Skin of body (tissue), 3 donors: ENCODE measurements at places on chromosomes 11 and 22.

- peak; percentile 65 for DNase-seq
These were observed at the start of gene BACE1 for GRCh38 chr11:117316197-117316961. Gene BACE1 (minus strand): TSS chr11:117316256. CDS start chr11:117315795, 461 bp downstream.

DNA sequence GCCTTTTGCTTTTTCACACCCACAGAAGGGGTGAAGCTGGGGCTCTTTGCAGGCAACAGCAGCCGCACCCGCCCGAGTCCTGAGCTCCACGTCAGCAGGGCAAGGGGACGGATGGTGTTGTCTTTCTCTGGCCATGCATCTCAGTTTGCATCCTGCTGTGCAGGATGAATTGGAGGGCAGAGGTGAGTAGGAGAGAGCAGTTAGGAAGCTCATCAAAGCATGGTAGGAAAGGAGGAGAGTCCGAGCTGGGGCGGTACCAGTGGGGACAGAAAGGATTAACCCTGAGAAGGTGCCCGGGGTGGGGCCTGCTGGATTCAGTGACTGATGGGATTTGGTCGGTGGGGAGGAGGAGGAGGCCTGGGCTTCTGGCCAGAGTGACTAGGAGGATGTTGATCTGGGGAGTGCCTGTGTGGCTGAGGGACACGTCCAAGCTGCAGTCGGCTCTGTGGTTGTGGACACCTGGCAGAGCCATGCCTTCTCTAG, 14.6 kb downstream of the FAM83F start:
- no peak for DNase-seq

GRCh38 chr22:27106985-27107384, 449.6 kb downstream of the MIAT start:
- DNase-seq = no peak

- no peak for DNase-seq
These were observed 92.3 kb upstream of the CD44 start for GRCh38 chr11:35046681-35047080.

GRCh38 chr11:102111787-102112508, 1.7 kb downstream of the YAP1 start:
- DNase-seq = peak; percentile 85

DNA sequence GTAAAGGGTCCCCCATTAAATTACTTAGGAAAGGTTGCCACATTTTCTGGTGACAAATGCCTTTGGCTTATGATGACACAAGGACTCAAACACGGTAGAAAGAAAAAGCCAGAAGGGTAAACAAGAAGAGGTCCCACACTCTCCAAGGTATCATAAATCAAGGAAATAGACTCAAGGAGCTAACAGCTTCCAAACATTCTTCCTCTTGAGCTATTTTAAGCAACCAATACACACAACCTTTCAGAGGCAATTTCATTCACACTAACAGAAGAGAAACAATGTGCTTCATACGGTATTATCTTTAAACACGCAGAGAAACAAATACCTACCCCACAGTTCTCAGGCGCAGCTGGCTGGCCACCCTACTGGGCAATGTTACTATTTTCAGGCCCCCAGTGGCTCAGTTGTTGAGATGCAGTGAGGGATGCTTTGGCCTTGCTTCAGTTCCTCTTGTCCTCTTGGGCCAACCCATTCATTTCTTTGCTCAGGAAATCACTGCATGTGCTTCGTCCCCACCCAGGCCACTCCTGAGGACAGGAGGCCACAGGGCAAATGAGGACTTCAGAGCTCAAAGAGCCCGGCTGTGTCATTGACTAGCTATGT, 15.8 kb downstream of the ABTB2 start:
- peak; percentile 49 for DNase-seq

- peak; percentile 61 for DNase-seq
These were observed 23.6 kb upstream of the TMEM135 start for GRCh38 chr11:87013912-87014825.

GRCh38 chr11:35549787-35550186, 24.4 kb upstream of the PAMR1 start:
- no peak for DNase-seq

DNA sequence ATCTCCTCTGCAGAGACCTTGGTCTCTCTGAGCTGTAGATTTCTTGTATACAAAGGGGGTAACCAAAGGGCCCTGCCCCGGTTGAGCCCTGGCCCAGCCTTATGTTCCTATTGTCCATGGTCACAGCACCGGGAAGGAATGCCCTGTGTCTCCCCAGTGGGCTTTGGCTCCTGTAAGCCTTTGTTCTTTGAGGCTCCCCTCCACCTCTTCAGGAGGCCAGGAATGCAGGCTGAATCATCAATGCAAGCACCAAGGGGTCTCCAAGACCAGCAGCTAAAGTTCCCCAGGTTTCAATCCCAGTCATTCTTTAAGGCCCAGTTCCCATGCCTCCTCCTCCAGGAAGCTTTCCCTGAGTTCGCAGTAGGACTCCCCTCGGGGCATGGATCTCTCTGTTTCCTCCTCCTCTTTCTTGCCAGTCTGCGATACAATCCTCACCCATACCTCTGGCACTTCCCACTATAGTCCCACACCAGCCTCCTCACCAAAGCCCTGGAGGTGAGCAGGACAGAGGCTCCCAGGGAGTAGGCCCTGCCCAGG, 29.2 kb upstream of the KLHL35 start:
- DNase-seq = no peak

DNA sequence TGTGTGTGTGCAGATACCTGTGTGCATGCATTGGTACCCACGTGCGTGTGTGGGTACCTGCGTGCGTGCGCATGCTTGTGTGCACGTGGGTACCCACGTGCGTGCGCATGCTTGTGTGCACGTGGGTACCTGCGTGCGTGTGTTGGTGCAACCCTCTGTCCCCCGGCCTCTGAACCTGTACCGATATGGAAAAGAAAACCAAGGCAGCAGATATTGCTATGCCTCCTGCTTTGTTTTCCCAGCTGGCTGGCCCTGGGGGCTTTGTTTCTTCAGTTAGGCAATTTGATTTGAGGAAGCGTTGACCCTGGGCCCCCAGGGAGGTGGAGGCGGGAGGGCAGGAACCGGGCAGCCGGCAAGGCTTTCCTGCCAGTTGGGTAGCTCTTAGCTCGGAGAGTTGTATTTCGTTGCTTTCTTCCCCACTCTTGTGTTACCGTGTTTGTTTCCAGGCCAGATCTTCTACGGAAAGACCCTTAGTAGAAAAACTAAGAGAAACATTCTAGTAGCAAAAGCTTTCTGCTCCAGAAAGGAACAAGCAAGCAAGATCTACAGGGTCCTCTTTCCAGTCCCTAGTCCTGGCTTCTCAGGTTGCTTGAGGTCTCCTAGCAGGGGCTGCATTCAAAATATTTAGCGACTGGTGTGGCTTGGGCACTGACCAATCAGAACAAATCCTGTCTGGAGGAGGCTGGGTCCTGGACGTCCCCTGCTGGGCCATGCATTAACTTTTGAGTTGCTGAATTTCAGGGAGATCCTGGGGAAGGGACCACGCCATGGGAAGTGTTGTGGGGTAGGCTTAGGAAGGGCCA, 26.3 kb upstream of the SORL1-AS1 start:
- no peak for DNase-seq

DNA sequence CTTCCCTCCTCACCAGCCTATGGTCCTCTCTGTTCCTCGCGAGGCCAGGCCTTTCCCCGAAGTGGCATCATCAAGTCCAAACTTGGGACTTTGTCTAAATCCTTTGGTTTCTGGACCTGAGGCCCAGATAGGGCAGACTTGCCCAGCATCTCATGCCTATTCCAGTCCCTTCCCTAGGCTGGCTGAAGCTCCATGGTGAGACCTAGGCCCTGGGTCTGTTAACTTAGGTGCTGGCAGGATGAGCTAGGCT, 11.5 kb downstream of the RELA start:
- DNase-seq = no peak

GRCh38 chr22:41523464-41524221, 20.6 kb downstream of the POLR3H start:
- DNase-seq = no peak

DNA sequence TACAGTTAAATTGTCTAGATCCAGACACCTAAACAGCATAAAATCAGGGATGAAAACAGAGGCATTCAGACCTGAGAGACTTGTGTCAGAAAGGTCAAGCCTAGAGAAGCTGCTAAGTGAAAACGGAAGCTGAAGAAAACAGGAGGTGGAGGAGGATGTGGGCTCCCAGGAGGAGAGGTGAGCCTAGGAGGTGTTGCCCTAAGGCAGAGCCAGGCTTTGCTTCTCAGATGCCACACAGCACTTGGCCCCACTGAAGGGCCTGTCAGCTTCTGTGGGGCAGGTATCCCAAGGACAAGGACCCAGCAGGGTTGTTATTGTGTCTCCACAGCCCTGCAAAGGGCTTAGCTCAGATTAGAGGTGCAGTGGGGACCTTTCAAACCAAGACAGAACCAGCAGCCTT, 14.4 kb downstream of the UFD1 start:
- no peak for DNase-seq

DNA sequence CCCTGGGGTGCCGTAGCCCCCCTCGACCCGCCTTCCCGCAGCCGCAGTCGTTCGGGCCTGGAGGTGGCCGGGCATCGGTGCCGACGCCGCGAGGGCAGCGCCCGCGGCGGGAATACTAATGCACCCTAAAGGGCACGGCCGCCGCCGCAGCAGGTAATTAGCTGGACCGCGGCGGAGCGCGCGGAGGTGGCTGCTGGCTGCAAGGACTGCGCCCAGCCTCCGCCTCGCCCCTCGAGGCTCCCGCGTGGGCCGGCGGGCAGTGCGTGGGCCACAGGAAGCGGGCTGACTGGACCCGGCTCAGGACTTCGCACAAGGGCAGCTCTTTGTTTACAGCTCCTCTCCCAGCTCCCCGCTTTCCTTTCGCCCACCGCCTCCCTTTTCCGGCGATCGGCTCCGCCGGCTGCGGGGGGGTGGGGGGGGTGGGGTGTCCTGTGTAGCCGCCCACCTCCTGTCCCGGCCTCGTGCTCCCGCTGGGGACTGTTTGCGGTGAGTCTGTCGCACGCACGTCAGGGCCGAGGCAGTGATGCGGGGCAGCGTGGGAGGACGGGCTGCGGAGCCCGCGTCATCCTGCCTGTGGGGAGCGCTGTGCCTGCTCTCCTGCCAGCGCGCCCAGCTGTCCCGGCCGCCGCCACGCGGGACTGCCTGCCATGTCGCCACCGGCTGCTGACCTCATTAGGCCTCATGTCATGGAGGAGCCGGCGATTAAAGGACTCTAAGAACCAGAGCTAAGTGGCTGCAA, 53.2 kb downstream of the GRIK4 start:
- no peak for DNase-seq

DNA sequence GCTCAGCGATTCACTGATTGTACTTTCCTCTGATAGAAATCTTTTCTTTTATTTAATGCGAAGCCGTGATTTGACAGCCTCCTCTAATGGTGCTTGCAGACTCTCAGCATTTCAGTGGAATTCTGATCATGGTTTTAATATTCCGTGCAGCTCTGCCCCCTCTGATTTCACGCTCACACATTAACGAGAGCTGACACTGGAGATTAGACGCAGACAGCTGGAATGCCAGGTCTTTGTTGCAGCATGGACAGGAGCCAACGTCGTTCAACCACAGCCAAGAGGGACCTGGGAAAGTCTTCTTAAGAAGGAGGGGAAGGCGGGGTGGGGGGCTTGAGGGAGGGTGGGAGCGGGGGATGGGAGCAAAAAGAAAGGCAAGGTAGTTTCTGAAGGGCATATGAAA, 186.4 kb downstream of the BLID start:
- peak; percentile 65 for DNase-seq

- no peak for DNase-seq
These were observed 27.9 kb downstream of the MMP13 start for GRCh38 chr11:102927624-102927990.

DNA sequence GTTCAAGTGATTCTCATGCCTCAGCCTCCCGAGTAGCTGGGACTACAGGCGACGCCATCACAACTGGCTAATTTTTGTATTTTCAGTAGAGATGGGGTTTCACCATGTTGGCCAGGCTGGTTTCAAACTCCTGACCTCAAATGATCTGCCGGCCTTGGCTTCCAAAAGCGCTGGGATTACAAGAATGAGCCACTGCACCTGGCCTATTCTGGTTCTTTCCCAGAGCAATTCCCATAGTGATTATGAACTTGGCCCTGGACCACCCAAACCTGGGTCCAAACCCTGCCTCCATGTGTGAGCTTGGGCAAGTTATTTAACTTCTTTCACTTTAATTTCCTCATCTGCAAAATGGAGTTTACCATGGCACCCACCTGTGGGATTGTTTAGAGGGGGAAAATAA, 61.5 kb upstream of the HEPHL1 start:
- DNase-seq = no peak

DNA sequence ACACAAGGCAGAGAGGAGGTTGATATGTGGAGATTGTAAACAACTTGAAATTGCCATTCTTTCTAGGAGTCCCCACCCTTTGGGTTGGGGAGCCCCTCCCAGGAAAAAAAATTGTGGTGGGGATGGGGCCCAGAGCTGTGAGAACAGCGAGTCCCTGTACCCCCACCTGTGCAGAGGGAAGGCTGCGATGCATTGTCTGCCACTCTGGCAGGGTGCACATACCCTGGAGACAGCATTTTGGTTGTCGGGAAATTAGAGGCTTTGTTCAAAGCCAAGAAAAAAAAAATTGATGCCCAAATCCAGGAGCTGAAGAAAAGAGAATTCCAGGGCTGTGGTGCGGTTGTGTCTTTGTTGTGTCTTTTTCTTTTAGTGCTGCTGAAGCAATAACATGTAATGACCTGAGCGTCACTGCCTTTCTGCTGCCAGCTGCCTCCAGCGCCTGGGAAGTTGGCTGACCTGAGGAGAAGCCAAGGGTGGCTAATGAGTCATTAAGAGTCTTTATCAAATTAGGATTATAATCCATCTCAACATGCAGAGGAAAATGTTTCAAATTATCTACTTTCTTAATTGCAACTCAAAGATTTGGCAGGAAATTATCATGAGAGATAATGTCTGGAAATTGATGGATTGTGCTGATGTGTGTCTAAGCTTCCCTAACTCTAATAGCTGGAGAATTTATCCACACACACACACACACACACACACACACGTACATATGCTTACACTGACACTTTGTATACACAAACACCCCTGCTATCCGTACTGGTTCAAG, 8.0 kb upstream of the PKNOX2 start:
- DNase-seq = no peak

GRCh38 chr22:45435544-45436139, 22.1 kb downstream of the RIBC2 start:
- peak; percentile 91 for DNase-seq

DNA sequence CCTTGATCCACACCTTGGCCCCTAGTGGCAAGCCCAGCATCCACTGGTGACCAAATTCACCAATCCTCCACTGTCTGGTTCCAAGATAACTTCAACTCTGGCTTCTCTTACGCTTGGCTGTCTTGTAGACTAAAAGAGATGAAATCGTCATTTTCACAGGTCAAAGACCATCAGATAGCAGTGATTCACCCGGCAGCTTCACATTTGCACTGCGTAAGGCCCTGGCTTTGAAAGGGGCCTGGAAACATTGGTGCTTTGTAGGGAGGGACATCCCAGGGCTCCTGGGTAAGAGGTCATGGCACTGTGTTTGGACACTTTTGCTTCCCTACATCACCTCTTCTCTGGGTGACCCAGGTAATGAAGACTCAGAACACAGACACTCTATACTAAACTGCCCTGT, 30.1 kb upstream of the FADD start:
- DNase-seq = no peak

DNA sequence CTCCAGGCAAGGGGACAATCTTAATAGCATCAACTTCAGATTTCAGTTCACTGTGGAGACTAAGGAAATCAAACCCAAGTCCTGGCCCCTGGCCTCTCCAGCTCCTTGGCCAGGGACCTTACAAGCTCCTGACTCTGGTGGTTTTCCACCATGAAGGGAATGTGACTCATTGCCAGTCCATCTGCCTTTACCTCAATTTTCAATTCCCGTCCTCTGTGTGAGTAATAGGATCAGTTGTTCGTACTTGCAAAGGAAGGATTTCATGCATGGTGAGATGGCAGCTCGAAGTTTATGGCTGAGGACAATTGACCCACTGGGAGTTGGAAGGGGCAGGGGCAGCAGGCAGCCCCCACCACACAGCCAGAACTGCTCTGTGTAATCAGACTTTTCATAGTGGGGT, 42.5 kb downstream of the INSC start:
- DNase-seq = no peak

- DNase-seq = no peak
These were observed 203.0 kb downstream of the KIRREL3 start for GRCh38 chr11:126797457-126798169.
